ENCODE measurements at places on chromosomes 11 and 22.

DNA sequence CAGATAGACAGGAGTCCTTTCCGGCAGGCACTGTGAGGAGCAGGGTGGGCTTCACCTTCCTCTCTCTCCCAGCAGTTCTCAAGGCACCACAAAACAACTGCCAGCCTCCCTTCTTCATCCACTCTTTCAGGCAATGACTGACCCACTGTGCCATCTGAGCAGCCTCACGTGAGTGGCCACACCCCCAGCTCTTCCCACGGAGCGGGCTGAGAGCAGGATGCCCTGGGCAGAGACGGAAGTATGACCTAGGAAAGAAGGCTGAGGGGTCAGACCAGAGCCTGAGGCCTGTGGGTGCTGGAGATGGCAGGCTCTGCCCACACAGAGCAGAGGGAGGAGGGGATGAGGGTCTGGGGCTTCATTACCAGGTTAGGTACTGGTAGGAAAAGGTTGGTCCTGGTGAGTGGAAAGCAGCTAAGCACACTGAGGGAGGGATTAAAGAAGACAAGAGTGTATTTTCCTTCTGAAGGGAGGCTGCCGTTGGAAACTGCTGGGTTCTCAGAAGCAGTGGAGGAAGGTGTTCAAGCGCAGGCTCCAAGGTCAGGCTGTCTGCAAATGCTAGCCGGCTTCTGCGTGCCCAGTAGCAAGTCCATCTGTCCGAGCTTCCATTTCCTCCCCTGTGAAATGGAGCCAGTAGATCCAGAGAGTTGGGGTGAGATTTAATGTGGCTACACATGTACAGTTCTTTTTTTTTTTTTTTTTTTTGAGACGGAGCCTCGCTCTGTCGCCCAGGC is 4.6 kb downstream of the NLRP6 start:
- no peak for DNase-seq

DNA sequence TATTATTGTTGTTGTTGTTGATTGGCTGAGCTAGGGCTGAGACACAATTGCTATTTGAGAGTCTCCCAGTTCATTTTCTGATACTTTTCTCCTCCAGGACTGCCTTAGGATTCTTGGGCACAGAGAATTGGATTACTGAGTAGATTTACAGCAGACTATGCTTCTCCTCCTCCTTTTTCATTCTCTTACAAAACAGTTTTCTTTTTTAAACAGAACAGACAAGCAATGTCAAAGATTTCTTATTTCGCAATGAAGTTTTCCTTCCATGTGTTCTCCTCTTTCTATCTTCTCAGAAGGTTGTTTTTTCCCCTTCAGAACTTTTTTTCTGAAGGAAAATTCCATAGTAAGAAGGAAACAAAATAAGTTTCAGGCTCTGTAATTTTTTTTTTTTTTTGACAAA is 19.8 kb upstream of the TIMP3 start:
- no peak for DNase-seq

DNA sequence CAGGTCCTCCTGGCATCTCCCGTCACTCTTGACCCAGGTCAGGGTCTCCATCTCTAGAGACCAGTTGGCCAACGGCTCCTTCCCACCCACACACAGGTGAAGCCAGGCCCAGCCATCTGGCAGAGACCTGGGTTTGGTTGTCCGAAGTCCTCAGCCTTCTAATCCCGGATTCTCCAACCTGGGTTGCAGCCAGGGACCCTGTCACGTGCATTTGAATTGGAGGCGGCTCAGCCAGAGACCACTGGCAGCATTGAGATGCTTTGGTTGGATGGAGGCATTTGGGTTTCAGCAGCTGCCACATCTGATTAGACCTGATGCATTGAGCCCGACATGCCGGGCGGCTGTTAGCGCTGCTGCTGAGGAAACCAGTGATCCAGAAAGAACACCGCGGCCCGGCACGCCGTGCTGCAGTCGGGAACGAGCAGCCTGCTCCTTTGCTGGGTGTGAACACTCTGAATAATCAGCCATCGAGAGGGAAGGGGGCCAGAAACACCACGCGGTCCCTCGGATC is 163.2 kb downstream of the BRD1 start:
- no peak for DNase-seq

DNA sequence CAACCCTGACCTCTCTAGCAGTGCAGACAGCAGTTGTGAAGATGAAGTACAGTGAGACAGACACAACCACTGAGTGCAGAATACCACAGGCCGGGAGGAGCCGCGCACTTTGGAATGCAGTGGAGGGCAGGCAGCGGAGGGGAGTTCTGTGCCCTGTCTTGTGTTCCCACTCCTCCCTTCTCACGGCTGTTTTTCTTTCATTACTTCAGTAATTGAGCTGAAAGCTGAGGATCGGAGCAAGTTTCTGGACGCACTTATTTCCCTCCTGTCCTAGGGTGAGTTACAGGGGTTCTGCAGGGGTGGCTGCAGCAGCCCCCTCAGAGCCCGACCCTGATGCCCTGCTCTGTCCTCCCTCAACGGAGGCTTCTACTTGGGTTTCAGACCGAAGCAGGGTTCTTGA is 5.6 kb downstream of the CLDN5 start:
- DNase-seq: no peak

GRCh38 chr11:35043936-35044335 is 95.0 kb upstream of the CD44 start:
- DNase-seq: no peak

DNA sequence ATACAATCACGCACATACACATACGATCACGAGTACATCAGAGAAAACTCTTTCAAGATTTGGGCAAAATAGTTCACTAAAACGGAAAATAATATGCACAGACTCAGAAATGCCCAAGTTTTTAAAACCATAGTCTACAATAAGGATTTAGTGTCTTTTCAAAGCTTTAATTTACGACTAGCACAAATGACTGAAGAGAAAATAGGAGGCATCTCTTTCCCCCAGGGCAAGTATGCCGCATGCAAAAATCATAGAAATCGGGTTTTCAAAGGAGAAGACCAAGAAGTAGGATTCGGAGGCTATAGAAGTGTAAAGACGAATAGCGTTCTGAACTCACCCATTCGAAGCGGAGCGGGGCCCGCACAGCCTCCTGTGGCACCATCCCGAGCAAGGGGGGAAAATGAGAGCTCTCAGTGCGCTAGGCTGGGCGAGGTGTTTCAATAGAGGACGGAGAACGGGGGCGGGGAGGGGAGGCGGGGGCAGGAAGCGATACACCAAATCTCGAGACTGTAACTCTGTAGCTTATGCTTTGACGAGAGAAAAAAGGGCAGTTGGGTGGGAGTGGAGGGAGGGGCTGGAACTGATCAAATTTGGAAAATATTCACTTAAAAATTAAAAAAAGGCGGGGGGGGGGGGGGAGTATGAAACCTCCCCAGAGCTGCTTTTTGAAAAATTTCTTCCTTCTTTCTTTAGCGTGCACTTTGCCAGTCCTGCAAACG is 15.8 kb downstream of the BLID start:
- no peak for DNase-seq

DNA sequence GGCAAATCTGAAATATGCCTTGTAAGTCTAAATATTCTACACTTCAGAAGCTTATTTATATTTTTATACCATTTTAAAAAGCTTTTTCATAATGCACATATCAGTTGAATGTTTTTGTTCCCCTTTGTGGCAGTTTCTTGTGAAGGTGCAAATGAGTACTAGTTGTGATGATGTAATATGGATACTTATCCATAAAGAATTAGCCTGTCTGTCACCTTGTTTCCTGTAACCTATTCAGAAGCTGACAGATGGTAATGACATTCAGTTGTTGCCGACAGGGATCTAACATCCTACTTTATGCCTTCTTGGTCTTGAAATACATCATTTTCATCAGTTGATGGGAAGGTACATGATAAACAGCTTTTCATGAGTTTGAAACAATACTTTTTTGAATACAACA is 2.9 kb downstream of the QSER1 start:
- DNase-seq: no peak
